ENCODE measurements at places on chromosomes 11 and 22.

DNA sequence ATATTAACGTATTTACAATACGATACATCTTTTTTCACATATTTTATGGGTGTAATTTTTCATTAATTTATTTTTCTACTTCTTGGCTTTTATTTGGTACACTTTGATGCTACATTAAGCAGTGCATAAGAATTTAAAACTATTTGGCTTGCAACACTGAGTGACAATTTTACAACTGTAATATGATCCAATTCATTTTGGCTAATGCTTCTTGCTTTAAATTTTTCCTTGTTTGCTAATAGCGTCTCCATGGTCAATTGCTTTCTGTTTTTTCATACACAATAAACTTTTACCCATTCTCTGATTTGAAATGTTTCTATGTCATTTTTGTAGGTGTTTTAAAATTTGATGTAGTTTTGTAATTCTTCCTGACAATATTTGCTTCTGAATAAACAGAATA, 773.2 kb downstream of the FAM181B start:
- no peak for DNase-seq

DNA sequence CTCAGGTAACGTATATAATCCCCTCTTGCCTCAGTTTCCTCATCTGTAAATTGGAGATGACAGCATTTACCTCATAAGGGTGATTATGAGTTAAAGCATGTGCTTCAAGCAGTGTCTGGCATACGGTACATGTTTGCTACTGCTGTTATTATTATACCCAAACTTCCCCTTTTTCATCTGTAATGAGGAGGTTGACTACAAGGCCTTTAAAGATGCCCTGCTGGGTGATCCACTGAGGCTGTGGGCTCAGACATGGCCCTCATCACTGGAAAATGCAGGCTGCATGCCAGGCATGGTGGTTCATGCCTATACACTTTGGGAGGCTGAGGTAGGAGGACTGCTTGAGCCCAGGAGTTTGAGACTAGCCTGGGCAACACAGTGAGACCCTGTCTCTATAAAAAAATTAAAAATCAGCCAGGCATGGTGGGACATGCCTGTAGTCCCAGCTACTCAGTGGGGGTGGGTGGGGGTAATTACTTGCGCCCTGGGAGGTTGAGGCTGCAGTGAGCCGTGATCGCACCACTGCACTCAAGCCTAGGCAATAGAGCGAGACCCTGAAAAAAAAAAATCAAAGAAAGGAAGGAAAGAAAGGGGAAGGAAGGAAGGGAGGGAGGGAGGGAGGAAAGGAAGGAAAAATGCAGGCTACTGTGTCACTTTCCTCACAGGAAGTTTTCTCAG, 4.3 kb downstream of the PIK3IP1 start:
- no peak for DNase-seq

GRCh38 chr11:77400271-77400670, 73.6 kb downstream of the PAK1 start:
- DNase-seq: no peak

DNA sequence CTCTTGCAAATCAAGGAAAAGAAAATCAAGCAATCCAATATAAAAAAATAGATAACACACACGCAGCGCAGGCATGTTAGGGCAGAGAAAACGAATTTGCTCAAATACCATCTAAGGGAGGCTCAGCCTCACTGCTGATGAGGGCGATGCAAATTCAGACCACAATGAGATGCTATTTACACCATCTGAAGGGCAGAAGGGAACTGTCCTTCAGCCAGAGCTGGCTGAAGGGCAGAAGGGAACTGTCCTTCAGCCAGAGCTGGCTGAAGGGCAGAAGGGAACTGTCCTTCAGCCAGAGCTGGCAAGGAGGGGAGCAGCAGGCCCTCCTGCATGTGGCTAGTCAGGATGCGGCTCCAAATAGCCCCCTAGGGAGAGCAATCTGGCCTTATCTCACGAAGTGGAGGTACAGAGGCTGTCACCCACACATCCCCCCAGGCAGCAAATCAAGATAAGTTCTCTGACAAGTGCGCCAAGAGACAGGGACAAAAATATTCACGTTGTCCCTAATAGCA, 7.6 kb upstream of the SLC39A13 start:
- DNase-seq: no peak

GRCh38 chr11:95599959-95600586, 189.5 kb downstream of the FAM76B start:
- DNase-seq: no peak

GRCh38 chr11:121886005-121886734, 229.8 kb downstream of the BLID start:
- no peak for DNase-seq

GRCh38 chr11:100876815-100877520, 189.9 kb downstream of the ARHGAP42 start:
- DNase-seq: no peak

DNA sequence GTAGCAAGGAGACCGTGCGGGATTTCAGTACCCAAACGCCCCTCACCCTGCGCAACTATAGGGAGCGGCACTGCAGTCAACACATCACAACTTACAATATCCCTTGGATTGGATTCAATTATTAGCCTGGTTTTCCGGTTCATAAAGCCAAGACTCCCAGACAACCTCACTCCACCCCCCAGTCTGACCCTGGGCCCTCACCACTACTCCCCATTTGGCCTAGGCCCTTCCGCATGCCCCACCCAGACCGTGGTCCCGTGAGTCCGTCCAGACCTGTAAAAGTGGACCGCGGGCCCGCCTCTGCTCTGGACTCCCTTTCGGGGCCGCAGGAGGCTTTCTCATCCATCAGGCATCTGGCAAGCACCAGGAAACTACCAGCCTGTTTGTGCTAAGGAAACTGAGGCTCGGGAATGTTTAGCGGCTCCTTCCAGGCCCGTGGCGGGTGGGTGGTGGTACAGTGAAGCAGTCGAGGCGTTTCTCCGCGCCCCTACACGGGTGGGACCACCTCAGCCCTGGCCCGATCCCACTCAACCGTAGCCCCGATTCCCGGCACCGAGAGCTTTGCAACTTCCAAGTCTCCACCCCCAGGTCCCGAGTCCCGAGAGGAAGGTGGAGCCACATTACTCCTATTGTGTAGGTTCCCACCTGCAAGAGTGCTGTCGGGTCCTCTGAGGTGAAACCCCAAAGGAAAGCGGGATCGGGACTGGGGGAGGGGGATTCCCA, 679 bp upstream of the DPP3 start:
- no peak for DNase-seq

- no peak for DNase-seq
These were observed 62.9 kb upstream of the ATXN10 start for GRCh38 chr22:45608763-45609180.

- DNase-seq: no peak
These were observed 51.8 kb upstream of the IGLL5 start for GRCh38 chr22:22835771-22836291.

DNA sequence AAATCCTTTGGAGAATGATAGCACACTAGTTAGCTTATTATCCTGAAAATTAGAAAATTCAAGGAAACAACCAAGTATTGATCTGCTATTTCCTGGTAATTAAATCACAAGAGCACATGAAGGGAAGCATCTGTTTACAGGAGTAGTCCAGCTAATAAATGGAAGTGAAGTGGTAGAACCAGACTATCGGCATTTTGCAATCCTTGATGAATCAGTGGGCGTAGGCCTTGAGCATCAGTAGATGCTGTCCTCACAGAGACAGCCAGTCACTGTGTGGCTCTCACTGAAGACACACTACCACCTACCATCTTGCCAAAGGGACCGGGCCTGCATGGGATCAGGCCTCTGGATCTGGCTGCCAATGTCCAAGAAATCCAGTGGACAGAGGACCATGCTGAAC, 69.8 kb downstream of the FBLN1 start:
- DNase-seq: no peak

DNA sequence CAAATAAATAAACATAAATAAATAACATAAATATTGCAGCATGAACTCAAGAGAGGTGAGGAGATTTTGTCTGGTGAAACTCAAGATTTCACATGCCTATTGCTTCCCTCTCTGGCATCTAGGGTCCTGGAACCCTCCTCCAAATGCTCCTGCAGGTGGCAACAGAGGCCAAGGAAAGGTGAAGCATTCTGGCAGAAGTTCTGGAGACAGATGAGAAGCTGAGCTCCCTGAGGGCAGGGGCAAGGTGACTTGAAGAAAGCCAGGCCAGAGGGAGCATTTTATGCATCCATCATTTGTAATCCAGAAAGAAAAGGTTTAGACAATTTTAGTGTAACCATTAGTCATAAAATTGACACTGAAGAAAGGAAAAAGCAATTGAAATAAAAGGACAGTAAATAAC, 64.9 kb downstream of the ENDOD1 start:
- DNase-seq: peak; percentile 49

DNA sequence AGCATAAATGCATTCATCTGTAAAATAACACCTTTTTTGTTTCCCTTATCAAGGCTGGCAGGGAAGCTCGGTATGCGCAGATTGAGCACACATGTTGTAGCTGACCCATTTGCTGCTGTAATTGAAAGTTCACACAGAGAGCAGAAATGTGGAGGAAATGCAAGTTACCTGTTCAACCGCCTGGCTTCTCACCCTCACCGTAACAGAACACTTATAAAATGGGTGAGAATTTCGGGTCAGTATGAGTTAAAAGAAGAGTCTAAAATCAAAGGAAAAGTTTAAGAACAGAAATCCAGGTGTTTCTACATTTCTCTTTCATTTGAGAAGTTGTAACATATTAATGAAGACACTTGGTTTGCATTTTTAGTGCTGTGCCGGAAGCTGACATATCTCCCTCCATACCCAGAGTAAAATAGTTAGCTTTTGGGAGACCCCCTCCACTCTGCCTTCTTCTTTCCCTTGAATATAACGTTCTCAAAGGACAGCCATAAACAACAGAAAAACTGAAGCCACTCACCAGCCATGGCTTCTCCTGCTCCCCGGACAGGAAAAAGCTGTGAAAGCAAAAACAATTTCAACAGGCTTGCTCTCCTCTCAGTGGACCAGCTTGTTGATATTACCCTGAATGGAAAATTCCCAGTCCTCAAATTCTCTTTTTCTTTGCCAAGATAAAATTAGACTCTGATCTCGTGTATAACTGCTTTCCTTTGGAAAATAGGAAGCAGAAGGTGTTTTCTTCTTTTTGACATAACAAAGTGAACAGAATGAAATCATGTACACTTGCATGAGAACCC, at the start of gene CASP12:
Gene CASP12 (minus strand): TSS at position 570 of the 794 bp plus-strand sequence.
- no peak for DNase-seq

DNA sequence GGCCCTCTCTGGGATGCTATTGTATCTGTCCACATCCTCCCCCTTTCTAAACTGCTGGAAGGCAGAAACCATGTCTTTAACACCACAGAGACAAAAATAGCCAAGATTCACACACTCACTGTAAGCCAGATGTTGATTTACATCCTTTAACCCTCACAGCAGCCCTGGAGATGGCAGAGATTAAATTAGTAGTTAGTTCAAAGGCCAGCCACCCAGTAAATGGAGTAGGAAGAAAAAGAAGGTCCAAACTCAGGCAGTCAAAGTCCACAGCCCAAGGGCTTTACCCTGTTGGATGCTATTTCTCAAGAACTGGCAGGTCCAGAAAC, 2.1 kb upstream of the ZNHIT2 start:
- no peak for DNase-seq

DNA sequence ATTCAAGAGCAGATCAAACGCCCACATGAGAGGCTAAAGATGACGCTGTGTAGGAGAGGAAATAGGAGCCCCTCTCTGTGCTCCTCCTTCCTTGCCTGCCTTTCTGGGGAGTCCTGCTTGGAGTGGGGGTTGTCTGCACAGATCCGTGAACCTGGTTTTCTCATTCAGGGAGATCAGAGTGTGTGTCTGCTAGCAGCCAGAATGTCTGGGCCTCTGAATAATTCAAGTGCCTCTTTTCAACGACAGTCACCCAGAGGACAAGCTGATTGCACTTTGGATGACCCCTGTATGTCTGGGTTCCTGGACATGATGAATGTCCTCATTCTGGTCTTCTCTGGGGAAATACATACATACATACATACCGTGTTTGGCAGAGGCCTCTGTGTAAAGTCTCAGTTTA, 592.5 kb upstream of the B3GAT1 start:
- DNase-seq: no peak

DNA sequence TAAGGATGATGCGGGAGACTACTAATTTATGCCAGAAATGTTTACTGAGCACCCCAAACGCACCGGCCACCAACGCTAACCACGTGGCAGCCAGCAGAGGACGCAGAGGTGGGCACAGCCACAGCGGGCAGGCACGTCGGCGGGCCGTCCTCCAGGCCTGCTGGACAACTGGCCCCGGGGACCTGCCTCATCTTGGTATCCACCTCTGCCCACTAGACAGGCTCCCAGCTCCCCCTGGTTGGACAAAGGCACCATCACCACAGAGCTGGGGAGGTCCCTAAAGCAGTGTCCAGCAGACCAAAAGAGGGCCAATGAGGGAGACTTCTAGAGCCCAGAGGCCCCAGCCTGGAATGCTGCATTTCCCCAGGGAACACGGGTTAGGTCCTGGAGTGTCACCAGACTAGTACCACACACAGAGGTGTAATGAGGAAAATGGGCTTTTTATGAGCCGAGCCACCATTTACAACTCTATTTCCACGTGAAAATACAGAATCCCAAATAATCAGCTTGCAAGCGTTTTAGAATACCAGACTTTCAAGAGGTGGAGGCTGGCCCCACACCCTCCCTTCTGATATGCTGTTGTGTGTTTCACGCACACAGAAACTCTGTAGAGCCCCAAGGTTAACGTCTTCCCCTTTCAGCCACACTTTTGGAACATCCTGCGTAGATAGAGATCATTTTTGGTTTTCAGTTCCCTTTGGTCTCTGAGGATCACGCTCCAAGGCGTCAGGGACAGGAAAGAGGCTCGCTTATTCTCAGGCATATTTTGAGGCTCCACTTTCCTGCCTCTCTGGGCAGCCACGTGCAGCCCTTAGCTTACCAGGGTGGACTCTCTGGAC, 23.7 kb upstream of the BID start:
- no peak for DNase-seq

DNA sequence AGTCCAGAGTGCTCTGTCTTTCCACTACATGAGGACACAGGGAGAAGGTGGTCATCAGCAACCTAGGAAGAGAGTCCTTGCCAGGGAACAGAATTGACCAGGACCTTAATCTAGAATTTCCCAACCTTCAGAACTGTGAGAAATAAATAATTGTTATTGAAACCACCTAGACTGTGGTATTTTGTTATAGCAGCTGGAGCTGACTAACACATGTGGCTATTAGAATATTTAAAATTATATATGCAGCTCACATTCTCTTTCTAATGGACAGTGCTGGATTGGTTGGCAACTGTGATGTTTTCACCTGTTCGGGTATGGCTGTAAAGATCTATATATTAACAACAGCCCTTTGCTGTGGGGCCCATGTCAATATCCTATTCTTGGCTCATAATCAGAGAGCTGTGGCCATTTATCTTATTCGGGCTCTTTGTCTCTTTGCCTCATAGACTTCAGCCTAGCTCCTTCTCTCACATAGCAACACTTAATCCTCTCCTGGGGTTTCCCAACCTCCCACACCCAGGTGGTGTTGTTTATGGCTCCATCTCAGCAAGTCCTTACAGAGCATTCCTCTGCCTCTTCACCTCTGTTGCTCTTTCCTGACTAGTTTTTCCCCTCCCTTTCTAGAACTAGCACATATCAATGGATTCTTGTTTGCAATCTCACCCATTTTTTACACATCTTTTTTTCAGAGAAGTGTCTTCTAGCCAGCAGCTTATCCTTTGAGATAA, 46.4 kb upstream of the AMOTL1 start:
- no peak for DNase-seq

- DNase-seq: no peak
These were observed 7.5 kb upstream of the MYH9 start for GRCh38 chr22:36395055-36395849.
